ENCODE measurements at places on chromosomes 4 and X. TPM values are rescaled to one million over a fixed set of nuclear protein-coding genes. Genes with fewer than 3 reads are reported as not detected.

NLGN3 gene
- 0.22 TPM for total RNA-seq

IL15 gene
- 7.0 TPM for total RNA-seq

TCP11X2 gene
- not detected for total RNA-seq

GPRASP1 gene
- total RNA-seq = 1.4 TPM

GAB3 gene
- total RNA-seq = 0.44 TPM

CXCL13 gene
- not detected for total RNA-seq

CENPVL1 gene
- total RNA-seq = not detected

TMEM271 gene
- not detected for total RNA-seq

MAGEA4 gene
- not detected for total RNA-seq

GAGE12E gene
- not detected for total RNA-seq

AKAP14 gene
- not detected for total RNA-seq

CT47B1 gene
- not detected for total RNA-seq

Data from placental pericyte (primary cell).